Cardiac septum (tissue), 1 donor: ENCODE measurements at places on chromosomes 13 and 19. TPM values are rescaled to one million over a fixed set of nuclear protein-coding genes. Genes with fewer than 3 reads are reported as not detected.
A peak's percentile ranks its signal among the peaks of the same experiment; 100 is the strongest.

- DNase-seq, result no peak
Observed at GRCh38 chr13:109789262-109789661, 2.9 kb upstream of the IRS2 start.

CBY2 gene
- total RNA-seq, result not detected

BRME1 gene
- 0.35 TPM for total RNA-seq

DNA sequence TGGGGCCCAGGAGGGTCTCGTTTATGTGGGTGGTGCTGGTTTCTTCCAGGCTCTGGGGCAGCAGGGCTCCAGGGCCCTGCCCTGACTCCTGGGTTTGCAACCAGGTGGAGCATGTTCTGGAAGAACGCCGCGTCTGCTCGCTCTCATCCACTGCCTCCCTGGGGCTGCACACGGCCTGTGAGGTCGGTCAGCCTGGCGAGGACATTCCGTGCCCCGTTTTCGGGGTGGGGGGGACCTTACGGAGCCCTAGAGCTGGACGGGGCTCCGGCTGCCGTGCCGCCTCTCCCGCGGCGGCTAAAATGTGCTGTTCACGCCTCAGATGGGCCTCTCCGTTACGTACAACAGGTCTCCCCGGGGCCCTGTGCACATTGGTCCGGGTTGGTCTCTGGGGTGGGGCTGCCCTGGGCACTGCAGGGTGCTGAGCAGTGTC is 3.3 kb downstream of the GNA11 start:
- no peak for DNase-seq

GRCh38 chr13:40662866-40663265 is 3.6 kb downstream of the FOXO1 start:
- DNase-seq, result no peak

ADAMTS10 gene
- total RNA-seq, result 15.0 TPM

GRCh38 chr13:27267596-27267995 is 3.0 kb upstream of the RASL11A start:
- no peak for DNase-seq

GRCh38 chr13:41622432-41623429 is 165.4 kb downstream of the RGCC start:
- no peak for DNase-seq

ARHGAP33 gene
- 8.8 TPM for total RNA-seq

MEIS3 gene
- 3.7 TPM for total RNA-seq

DNA sequence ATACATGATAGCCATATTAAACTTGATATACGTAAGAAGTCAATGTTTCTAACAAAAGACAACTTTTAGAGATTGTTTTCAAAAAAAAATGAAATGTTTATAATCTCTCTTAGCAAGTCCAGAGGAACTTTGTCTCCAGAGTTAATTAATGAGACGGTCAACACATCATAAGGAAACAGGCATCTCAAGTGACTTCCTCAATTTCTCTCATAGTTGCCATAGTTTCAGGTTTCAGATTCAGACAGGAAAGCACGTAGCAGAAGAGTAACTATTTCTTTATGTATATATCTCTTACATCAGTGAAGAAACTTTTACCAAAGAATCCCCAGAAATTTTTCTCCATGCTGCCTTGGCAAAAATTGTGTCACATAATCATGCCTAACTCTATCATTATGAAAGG is 159.6 kb upstream of the ATXN8OS start:
- DNase-seq, result no peak

LRRC4B gene
- total RNA-seq, result 0.81 TPM

GNG7 gene
- total RNA-seq, result 30.9 TPM

GRCh38 chr13:59534806-59535205 is 628.9 kb downstream of the DIAPH3 start:
- DNase-seq, result no peak

GRCh38 chr19:3389876-3390371 is 23.5 kb downstream of the NFIC start:
- no peak for DNase-seq

- DNase-seq, result no peak
Observed at GRCh38 chr19:16428372-16429036, 43.3 kb downstream of the EPS15L1 start.

DNA sequence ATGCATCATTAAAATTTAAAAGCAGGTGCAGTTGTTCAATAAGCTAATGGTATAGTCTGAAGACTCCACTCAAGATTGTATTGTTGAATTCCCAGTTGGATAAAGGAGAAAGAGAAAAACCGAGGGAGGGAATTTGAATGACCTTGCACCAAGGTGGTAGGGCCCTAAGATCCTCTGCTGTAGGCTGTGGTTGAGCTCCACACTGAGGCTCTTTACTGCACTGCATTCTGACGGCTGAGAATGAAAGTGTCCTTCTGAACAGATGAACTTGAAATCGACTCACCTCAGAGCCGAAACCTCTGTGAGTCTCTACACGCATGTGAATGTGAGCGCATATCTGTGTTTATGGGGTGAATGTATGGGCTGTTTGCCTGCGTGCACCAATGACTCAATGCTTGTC is 388.9 kb upstream of the DACH1 start:
- no peak for DNase-seq

SERTM1 gene
- not detected for total RNA-seq

GRCh38 chr13:40769970-40770369 is 1.0 kb downstream of the MRPS31 start:
- DNase-seq, result no peak

- DNase-seq, result no peak
Observed at GRCh38 chr19:44807652-44808462, 1.0 kb upstream of the BCAM start.

ZNF738 gene
- total RNA-seq, result 3.0 TPM

RYR1 gene
- 1.3 TPM for total RNA-seq

DNA sequence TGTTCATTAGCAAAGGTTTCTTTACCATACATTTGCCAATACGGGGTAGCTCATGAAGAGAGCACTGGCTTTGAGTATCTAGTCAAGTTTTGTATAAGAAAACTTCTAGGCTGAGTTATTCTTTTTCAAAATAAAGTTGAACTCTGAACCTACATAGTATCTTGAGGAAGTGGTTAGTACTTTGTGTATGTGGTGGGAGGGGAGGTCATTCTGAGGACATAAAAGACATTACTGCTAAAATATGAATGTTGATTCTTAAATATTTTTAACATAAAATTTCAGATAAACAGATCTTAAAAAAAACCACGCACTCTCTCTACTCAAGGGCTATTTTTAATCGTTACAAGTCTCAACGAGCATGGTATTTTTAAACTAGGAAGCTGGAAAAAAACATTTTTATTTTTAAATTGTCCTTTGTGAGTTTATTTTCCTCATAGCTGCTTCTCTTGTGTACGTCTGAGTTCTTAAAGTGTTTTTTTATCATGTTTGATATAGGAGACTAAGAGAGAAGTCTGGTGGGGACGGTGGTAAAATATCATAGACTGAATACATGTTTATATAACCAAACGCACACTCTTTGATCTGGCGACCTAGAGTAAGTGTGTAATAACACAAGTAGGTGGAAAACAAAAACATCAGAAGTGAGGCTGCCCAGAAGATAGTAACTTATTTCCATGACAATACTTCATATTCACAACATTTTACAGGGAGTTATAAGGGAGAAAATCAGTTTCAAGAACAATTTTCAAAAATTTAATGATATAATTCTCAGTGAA is 118.0 kb upstream of the POSTN start:
- no peak for DNase-seq

DNA sequence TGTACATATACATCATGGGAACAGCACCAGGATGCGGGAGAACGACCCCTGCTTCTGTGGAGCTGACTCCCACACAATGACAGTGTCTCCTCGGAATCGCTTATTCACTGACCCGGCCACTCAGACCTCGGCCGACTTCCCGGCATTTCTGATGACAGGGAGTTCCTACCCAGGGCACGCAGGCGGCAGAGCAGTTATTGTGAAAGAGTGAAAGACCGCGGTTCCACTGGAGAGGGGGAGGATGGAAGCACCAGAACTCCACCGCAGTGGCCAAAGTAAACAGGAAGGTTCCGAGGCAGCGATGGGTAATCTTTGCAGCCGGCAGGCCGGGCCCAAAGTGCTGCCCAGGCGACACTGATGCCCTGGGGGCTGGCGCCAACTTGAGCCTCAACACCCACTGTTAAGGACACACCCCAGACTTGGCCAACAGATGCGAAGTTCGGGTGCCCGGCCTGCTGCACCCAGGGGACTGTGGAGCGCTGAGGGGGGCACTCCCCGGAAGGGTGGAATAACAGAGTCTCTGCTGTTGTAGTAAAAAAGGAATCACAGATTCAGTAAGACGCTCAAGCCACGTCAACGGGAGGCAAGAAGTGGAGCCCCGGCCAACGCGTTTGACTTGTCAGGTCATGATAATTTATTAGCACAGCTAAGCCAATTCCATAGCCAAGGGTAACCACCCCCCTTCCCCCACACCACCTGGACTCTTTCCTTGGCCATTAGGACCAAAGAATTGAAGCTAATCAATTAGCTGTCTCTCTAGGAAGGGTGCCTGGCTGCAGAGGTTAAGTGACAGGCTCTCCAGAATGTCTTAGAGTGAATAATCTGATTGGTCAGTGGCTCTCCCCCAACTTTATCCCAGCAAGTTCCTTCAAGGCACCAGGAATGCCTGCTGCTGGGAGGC is 5.8 kb downstream of the MLLT1 start:
- DNase-seq, result peak; percentile 94

DNA sequence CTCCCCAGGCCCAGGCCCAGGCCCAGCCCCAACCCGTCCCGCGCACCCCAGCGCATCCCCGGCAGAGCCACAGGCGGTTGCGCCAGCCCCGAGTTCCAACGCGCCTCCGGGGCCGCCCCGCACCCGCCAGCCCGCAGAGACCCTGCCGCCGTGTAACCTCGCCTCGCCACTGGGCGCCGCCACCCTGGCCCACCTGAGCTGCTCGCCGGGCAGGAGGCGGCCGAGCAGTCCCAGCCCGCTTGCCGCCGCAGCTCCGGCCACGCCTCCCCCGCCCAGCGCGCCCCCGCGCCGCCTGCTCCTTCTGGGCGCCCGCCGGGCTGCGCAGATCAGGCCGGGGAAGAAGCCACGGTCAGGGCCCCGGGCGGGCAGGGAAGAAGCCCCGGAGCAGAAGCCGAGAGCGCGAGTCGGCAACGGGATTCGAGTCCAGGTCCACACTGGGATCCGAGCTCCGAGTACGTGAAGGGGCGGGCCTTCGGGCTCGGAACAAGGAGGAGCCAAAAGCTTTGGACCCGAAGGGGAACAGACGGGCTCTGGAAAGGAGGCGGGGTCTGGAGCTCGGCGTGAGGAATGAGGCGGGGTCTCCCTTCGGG is at the start of gene MBOAT7:
Gene MBOAT7 (minus strand): TSS at position 436 of the 590 bp plus-strand sequence. CDS start 1,072 bp downstream, outside the sequence.
- no peak for DNase-seq

OSCAR gene
- total RNA-seq, result 1.2 TPM

DNA sequence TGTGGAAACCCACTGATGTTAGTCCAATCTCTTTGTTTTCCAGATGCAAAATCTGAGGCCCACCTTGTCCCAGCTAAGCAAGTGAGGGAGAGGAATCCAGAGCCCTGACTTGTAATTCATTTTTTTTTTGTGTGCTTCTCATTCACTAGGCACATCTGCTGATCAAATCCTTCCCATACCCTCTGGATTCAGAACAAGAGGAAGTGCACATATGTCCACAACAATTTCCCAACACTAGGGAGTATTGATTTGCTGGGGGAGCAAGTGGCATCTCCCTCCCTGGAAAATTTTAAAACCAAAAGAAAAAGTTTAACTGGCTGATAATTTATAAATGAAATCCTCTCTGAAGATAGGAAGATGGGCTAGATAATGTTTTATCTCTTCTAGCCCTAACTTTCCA is 94.6 kb upstream of the RFC3 start:
- DNase-seq, result no peak

DNA sequence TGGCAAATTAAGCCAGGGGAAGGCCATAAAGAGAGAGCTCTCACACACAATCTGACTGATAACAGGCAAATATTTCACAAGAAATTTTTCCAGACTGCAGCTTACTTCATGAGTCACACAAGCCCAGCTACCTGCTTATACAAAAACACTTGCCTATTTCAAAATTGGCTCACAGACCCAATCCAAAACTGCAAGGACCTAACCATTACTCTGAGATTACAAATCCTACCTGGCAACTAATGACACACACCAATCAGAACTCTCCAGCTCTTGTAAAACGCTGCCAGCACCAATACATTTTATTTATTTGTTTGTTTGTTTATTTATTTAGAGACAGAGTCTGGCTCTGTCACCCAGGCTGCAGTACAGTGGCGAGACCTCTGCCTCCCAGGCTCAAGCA is 18.1 kb upstream of the ZFP82 start:
- no peak for DNase-seq

GRCh38 chr13:63972328-63972727 is 2556.7 kb upstream of the PCDH20 start:
- no peak for DNase-seq

DNA sequence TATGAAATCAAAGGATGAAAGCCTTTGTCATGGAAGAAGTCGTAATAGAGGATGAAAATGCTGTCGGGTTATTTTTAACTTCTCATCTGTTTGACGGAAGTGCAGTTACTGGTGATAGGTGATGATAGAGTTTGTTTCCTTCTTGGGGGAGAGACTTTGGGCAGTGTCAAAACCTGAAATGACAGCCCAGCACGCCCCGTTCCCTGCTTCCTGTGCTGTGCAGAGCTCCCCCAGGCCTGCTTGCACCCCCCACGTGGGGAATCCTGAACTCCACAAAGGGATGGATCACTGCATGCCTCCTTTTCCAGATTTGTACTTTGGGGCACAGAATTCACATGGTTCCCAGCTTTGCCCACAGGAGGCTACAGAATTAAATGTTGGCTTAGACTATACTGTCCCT is 102.7 kb downstream of the ATP11A start:
- no peak for DNase-seq

DNA sequence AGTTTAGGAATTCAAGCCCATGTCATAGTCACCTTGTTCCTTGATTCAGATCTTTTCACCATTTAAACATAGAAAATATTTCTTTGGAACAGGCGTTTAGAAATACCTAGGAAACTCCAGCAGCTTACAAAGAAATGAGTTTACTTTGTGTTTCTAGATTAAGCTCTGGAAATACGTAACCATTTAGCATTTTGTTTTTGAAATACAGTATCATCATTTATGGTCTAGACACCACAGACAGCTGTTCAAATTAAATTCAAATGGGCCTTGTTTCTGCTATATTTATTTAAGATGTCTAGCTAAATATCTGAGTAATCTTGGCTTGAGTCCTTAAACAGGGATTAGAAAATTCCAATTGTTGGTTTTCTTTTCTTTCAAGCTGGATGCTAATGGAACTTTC is 228.5 kb downstream of the NDFIP2 start:
- DNase-seq, result no peak

DNA sequence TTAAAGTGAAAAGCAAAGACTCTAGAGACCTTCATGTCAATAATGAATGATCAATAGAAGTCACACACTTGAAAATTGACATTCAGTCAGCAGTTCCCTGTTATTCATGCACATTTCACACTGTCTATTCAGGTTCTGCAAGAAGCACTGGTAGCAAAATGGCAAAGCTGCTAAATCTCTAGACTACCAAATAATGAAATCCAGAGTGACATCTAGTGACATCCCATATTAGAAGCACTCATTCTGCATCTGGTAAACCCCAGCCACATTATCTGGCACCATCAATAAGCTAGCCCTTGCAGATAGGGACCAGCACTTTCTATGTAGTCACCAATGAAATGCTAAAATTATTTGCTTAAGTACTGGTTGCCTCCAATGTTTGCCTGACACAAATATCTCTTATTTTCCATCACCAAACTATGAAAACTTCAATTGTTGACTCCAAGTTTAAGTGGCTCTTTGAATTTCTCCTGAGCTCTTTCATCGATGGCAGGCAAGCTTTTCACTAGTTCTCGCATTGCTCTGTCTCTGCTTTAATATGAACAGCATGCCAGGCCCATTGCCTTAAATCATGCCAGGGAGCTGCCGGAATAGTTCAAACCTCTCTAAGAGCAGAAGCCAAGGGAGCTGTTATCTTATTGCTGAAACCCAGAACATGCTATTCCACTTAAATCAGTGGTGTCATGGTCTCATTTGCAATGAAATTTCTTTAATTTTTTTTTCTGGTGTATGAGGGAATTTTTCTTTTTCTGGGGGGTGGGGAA is 409.9 kb downstream of the MZT1 start:
- DNase-seq, result no peak
